ENCODE measurements at places on chromosomes 16 and 17.

DNA sequence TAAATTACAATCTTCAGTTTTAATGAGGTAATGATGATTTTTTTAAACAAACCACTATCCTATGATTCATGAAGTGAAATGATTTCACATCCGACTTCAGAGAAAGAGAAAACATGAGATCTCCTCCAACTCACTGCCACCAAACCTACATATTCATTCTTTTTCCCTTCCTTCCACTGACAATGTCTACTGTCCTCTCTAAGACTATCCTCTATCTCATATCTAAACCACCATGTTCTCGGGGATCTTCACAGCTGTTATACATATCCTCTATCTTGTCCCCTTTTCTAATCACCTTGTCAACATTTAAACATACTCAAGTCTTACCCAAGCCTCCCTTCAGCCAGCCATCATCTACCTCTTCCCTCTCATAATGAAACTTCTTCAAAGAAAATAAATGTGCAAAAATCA, 53.5 kb downstream of the SMURF2 start:
- DNase-seq: no peak

DNA sequence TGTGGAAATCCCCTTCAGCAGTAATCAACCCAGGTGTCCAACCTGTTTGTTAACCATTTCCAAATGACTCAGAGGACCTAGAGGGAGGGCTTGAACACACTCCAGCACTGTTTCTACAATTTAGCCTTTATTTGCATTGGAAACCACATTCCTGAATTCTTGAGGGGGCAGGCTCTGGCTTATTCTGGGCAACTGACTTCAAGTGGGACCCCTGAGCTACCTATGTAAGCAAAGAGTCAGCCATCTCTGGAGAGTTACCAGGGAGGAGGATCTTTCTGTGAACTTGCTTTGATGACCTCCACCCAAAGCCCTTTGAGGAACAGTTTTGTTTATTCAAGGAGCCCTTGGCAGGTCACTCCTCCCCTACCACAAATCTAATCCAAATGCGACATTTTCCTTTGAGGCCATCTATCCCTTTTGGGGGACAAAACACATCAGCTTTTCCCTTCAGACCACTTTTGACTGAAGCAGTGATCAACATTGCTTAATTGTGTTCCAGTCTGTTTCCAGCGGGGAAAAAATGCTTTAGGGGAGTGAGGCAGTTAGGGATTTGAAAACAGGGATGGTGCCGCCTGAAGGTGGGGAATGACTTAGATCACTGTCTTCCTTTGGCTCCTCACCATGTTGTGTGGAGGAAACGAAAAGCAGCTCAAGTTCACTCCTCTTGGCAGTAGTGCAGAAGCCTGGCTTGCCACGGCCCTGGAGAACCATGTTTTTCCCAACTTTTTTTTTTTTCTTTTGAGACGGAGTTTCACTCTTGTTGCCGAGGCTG, 46.2 kb downstream of the TUBD1 start:
- peak; percentile 100 for DNase-seq

DNA sequence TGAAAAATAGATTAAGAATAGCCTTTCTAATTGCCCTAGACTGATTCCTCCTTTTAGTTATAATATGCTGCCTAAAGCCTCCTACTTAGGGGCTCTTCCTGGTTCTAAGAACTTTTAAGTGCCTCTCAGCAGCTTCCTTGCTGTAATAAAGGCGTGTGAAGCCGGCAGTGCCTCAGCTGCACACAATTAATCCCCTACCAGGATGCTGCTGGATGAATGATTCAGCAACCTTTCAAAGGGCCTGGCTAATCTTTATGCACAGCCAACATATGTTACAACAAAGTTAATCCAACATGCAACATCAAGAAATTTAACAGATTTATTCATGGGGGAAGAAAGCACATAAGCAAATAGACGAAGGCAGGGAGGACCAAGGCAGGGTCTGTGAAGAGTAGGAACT, 145.2 kb downstream of the PMP22 start:
- DNase-seq: no peak

GRCh38 chr17:39667262-39667944, 850 bp upstream of the PNMT start:
- DNase-seq: no peak

GRCh38 chr17:15239491-15239890, 25.6 kb downstream of the PMP22 start:
- no peak for DNase-seq

DNA sequence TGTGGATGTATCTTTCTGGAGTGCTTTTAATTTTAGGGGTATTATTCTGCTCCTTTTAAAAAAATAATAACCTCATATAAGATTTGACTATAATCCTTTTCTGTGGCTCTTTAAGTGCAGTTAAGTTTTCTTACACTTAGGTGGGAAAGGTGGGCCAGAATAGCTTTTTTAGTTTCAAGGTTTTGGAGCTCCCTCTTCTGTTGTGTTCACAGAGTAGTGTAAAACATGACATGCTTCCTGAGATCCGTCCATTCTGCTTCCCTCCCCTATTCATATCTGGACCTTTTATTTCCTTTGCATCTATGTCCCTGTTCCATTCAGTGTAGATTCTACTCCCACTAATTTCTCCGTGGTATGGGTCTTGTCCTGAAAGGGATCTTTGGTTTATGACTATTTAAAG, 12.8 kb downstream of the LRRC36 start:
- DNase-seq: peak; percentile 37

DNA sequence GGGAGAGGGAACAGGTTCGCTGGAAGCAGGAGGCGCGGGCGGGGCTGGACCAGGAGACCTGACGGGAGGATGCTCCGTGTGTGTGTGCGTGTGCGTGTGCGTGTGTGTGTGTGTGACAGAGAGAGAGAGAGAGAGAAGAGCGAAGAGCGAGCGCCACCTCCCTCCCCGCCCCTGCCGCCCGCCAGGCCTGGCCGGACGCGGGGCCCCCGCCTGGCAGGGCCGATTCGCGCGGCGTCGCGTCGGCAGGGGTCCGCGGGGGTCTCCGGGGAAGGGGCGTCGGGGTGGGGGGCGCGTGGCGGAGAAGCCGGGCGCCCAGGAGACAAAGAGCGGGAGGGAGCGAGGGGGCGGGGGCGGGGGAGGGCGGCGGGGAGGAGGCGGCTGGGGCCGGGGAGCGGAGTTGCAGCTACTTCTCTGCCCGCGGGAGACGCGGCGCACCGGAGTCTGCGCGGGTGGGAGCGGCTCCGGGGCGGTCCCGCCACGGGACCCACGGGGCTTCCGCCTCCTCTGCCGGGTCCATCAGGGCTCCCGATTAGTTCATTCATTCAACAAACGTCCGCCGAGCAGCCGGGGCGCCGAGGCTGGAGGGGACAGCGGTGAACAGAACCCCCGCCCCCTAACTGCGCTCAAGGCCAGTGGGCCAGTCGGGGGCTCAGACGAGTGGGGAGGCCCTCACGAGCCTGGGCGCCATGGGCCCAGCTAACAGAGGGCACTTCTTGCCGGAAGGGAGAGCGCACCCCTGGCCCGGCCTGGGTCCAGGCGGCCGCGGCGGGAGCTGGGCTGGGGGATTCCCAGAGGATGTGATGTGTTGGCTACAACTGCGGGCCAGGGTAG, at the start of gene SAMD14:
Gene SAMD14 (minus strand): TSS at position 433 of the 831 bp plus-strand sequence. CDS start 5,201 bp downstream, outside the sequence.
- no peak for DNase-seq

DNA sequence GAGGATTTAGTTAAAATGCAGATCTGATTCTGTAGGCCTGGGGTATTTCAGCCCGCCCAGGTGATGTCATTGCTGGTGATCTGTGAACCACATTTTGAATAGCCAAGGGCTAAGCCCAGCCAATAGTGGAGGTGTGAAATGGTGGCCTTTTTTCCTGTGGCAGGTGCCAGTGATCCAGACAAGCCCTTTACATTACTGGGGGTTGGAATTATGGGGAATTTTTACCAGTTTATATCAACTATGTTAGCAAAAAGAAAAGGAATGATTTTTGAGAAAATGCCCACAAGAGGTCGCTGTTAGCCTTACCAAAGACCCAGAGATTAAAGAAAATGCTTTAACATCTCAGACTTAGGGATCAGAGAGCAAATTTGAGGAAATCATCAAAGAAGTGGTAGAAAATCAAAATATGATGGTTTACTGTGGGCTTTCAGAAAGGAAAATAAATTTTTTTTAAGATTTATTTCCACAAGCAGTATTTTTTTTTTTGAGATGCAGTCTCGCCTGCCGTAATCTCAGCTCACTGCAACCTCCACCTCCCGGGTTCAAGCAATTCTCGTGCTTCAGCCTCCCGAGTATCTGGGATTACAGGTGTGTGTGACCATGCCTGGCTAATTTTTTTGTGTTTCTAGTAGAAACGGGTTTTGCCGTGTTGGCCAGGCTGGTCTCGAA, 3.9 kb downstream of the VPS35L start:
- peak; percentile 49 for DNase-seq

DNA sequence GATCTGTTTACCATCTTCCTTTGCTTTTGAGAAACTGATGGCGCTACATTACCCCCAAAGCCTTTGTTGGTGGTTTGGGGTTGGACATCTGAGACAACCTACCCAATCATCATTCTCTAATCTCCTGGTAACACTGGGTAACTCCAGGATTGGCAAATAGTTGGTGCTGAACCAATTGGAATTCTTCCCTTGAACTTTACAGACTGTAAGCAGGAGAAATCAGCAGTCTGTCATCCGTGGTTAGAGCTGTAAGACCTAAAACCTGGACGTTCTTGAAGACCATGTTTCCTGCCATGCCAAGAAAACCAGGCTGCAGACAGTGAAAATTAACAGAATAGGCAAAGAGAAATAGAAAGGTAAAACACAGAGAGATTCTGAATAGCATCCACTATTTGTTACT, 398.8 kb upstream of the SALL1 start:
- DNase-seq: no peak

DNA sequence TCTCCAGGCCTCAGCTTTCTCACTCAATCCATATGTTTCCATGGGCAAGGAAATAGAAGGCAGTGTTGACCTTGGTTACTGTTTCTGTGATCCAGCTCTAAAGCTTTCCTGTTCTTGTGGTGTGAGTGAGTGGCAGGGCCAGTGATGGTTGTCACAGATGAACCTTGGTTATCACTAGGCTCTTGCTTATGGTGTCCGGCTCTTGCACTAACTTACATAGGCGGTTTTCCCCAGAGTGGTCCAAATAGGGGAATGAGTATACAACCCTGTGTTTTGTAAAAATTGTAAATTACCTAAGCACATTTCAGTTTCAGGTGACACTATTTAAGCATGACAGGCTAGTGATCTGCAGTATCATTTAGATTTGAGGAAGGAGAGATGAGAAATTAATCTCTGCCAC, 6.8 kb downstream of the MFSD11 start:
- DNase-seq: no peak

GRCh38 chr17:57372156-57372555, 115.8 kb downstream of the MSI2 start:
- peak; percentile 57 for DNase-seq

- DNase-seq: no peak
Measured at GRCh38 chr16:82451449-82451848, 175.3 kb upstream of the CDH13 start.

- no peak for DNase-seq
Measured at GRCh38 chr16:19560078-19560477, 4.6 kb downstream of the VPS35L start.

DNA sequence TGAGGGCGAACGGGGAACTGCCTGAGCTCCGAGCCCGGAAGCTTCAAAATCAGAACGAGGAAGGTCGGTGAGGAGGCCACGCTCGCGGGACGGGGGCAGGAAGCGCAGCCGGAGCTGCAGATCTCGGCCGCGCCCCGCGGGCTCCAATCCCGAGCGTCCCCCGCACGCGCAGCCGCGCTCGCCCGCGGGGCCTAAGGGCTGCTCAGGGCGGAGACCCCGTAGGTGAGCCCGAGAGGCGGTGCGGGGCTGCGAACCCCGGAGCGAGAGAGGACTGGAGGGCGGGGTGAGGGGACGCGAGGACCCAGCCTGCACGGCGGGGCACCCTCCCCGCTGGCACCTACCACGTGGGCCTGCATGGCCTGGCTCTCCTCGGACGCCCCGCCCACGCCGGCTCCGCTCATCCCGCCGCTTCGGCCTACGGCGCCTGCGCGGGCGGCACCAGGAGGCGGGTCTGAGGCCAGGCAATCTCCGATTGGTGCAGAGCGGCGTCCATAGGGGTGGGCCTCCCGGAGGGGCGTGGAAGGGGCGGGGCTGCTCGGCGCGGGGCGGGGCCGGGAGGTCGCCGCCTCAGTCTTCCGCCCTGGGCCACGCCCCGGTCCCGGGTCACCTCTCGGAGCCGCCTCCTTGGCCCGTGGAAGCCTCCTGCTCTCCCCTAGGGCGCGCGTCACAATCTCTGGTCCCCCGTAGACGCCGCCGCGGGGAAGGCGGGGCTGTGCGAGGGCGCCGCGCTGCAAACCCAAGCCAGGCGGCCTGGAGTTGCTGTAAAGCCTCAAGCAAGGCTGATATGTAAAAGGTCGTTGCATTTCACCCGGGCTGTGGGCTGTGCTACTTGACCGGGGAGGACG, 27.8 kb upstream of the METRNL start:
- DNase-seq: peak; percentile 96

DNA sequence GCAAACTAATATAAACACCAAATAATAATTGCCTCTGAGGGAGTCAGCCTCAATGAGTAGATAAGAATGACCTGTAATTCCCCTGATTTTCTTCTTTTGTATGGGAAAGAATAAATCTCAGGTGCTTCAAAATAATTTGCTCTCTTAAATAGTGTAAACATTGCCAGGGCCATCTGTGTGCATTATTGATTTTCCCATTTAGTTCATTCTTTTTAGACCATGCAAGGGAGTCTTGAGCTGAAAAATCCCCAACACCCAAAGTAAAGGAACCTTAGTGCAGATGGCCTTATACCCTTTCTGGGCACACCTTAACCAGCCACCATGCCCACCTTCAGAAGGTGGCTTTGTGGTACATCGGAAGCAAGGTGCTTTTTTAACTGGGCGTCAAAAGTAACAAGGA, 267.2 kb downstream of the TMEM114 start:
- DNase-seq: no peak

DNA sequence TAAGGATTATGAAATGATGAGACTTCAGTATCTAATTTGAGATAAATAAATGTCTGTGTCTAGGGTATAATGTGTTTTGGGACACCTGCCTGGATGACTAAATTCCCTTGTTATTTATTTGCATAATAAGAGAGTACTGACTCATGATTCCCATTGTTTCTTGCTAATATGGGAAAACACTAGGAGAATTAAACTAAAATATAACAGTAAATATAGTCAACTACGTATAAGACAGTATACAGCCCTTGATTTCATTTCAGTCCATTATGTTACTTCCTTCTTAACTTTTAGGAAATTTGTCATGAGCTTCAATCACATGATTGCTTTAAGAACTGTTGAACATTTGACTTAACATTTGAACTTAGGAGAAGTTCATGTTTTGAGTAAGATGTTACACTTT, 62.4 kb downstream of the VMP1 start:
- no peak for DNase-seq

GRCh38 chr17:80605326-80606066, 60.9 kb downstream of the RPTOR start:
- DNase-seq: peak; percentile 82

GRCh38 chr16:71555230-71555891, 21.5 kb downstream of the TAT start:
- no peak for DNase-seq
